T-cell (primary cell): ENCODE measurements at places on chromosomes 5 and 9. TPM values are rescaled to one million over a fixed set of nuclear protein-coding genes. Genes with fewer than 3 reads are reported as not detected.
A peak's percentile ranks its signal among the peaks of the same experiment; 100 is the strongest.

- H3K36me3 ChIP-seq, result no peaks in the 10 kb centered on the region
- no peaks in the 10 kb centered on the region for H3K4me1 ChIP-seq
- no peak overlapping the region for H3K27ac ChIP-seq
- DNase-seq, result no peak
Measured at GRCh38 chr5:100746730-100747129, 156.4 kb downstream of the ST8SIA4 start.

DNA sequence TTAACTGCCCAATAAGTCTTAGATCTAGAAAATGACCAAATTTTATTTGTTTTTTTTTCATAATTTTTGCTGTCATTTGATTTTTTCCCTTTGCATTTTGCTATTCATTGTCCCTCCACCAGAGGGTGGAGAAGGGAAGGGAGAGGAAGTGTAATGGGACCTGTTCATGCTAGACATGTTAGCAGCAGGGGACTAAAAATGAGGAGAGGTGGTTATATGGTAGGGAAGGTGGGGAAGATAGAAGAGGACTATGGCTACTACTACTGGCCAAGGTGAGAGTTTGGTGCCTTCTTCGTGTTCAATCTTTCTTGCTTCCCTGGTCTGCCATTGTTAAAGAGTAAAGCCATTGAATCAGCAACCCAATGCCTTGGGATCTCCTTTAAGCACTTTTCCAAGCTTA lies 6.4 kb downstream of the GRIA1 start:
- no peak for DNase-seq
- peaks cover 3% of the 10 kb centered on the region for H3K27me3 ChIP-seq
- H3K36me3 ChIP-seq, result no peaks in the 10 kb centered on the region
- no peak overlapping the region for H3K27ac ChIP-seq
- no peaks in the 10 kb centered on the region for H3K4me1 ChIP-seq

GRCh38 chr5:6704361-6704851 lies 8.8 kb upstream of the TENT4A start:
- H3K4me3 ChIP-seq, result no peak overlapping the region
- no peaks in the 10 kb centered on the region for H3K36me3 ChIP-seq
- peaks cover 22% of the 10 kb centered on the region for H3K27me3 ChIP-seq
- H3K27ac ChIP-seq, result no peak overlapping the region
- DNase-seq, result no peak

DNA sequence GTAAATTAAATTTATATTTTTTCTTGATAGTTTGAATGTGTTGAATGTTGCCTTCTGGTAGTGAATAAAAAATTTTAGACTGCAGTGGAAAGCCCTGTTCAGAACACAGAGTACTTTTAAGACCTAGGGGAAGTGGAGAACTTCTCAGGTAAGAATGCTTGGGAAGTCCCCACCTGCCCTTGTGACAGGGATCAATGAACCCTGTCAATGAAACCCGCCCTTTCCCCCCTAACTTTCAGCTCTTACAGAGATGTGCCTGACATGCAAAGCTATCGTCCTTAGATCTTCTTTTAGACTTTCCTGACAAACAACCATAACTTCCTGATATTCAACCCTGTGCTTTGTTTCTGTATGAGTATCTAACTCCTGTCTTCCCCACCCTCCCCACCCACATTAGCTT lies 562.7 kb downstream of the TLE4 start:
- H3K4me3 ChIP-seq, result no peak overlapping the region
- peak; percentile 1 for DNase-seq
- no peaks in the 10 kb centered on the region for H3K36me3 ChIP-seq
- H3K27me3 ChIP-seq, result no peaks in the 10 kb centered on the region

DNA sequence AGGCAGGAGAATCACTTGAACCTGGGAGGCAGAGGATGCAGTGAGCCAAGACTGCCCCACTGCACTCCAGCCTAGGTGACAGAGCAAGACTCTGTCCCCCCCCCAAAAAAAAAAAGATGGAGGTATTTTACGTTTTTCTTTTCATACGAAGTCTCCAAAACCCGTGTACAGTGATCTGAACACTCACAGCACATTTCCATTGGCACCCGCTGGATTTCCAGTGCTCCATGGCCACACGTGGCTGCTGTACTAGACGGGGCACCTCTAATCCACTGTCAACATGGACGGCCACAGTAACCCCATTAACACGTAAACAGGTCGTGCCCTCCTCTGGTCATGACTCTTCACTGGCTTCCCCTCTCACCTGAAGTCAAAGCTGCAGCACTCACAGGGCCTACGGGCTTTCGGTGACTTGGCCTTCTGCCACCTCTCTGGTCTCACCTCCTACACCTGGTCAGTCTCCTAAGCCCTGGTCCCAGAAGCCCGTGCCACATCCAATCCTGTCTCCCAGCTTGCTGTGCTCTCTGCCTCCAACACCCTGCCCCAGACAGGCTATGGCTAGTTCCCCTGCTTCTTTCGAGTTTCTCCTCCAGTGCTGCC lies 22.1 kb downstream of the TBC1D9B start:
- no peaks in the 10 kb centered on the region for H3K4me1 ChIP-seq
- no peak for DNase-seq
- no peak overlapping the region for H3K4me3 ChIP-seq
- H3K36me3 ChIP-seq, result peaks cover 19% of the 10 kb centered on the region
- H3K27ac ChIP-seq, result no peak overlapping the region

DNA sequence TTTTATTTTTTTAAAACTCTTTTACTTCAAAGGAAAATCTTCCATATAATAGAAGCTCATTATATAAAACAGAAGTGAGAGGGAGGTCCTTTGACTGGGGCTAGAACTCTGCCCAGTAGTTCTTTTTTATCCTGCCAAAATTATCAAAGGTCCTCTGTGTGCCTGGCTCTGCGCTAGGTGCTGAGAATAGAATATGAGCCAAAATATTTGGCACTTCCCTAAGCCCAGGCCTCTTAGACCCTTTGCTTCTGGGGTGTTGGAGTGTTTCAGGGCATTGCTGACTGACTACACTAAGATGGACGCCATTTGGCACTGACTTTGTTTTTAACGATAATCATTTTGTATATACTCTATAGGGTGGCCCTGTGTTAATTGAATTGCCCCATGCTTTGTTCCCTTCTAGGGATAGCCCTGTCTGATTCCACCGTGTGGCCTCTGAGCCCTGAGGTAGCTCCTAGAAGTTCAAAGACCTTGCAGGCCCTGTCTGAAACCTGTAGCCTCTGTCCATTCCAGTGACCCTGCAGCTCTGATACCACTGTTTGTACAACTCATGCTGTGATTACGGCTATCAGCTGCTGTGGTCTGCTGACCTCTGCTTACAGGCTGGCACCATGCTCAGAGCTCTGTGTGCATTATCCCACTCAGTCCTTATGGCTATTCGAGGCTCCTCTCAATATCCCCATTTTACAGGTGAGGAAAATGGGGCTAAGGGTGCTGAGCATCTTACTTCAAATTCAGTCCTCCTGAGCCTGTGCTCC lies 84.3 kb upstream of the SHB start:
- no peak for DNase-seq
- H3K4me3 ChIP-seq, result no peak overlapping the region
- H3K27me3 ChIP-seq, result no peaks in the 10 kb centered on the region
- no peaks in the 10 kb centered on the region for H3K4me1 ChIP-seq
- no peaks in the 10 kb centered on the region for H3K36me3 ChIP-seq
- H3K27ac ChIP-seq, result no peak overlapping the region

- DNase-seq, result no peak
- H3K4me1 ChIP-seq, result no peaks in the 10 kb centered on the region
Measured at GRCh38 chr5:149915392-149916260, 29.0 kb downstream of the PDE6A start.

DNA sequence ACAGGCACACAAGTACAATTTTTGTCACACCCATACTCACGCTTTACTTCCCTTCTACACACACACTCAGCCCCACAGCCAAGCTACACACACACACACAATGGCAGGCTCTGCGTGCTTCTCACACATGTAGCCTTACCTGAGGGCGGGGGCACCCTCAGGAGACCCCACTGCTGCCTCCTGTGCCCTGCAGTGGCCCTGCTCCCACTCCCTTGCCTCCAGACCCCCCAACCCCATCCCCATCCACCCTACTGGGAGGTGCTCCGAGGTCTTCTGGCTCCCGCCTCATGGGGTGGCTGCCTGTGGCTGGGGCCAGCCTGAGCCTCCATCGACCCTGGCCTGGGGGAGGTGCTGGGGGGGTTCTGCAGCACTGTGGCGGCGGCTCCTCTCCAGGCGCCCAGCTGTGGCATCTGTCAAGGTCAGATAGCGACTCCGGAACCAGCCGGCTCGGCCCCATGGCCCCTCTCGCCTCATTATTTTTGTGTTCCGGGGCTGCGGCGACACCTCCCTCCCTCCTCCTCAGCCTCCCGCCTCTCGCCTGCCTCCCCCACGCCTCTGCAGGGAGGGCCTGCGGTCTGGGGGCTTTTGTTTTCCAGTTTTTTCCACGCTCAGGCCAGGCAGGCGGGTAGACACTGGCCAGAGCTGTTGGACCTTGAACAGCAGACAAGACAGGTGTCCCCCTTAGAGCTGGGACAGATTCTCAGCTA lies 21.7 kb downstream of the CXXC5 start:
- no peak for DNase-seq
- H3K4me1 ChIP-seq, result peaks cover 64% of the 10 kb centered on the region
- H3K27me3 ChIP-seq, result no peaks in the 10 kb centered on the region
- H3K36me3 ChIP-seq, result no peaks in the 10 kb centered on the region
- peak overlapping the region; percentile 70 for H3K4me3 ChIP-seq

DNA sequence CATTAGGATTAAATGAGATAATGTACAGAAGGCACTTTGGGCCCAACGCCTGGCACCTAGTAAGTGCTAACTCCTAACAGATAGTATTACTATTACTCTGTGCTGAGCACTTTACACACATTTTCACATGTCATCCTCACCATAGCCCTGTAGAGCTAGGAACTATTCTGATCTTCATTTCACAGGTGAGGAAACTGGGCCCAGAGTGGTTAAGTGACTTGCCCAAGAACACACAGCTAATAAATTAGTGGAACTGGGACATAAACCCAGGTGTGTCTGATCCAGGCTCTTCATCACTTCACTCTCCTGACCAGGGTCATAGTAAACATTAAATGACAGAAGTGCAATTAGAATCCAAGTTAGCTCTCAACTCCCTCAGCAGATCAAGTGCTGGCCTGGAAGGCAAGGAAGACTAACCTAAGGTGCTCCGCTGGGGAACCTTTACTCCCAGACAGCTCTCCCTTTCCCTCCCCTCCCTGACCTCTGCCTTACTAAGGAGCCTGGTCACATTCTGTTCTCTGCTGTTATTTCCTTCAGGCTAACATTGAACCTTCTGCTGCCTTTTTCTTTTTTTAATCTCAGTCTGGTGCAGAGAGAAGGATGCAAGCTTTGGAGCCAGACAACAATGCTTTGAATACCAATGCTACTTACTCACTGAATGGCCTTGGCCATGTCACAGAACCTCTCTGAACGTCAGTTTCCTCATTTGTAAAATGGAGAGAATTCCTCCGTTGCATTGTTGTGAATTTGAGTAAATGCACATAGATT lies 4.1 kb upstream of the ADRA1B start:
- H3K36me3 ChIP-seq, result no peaks in the 10 kb centered on the region

DNA sequence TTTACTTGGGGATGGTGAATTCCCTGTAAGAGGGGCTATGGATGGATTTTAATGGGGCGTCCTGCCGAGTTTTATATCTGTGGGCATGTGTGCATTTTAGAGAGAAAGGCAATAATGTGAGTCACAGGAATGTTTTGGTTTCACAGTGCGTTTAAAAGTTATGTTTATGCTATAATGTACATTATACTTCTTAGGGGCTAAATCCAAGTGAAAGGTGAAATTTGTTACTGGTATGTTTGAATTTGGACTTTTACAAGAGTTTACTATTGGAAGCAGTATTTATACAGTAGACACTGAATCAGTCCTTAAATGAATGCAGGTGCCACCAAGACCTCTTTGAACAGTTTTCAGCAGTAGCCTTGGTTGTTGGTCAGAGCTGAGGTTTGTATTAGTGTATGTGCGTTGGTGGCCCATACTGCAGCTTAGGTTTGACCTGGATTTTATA lies 5.6 kb downstream of the JMY start:
- peaks cover 24% of the 10 kb centered on the region for H3K4me1 ChIP-seq
- no peaks in the 10 kb centered on the region for H3K36me3 ChIP-seq
- H3K27me3 ChIP-seq, result no peaks in the 10 kb centered on the region
- H3K4me3 ChIP-seq, result no peak overlapping the region
- H3K27ac ChIP-seq, result no peak overlapping the region

DNA sequence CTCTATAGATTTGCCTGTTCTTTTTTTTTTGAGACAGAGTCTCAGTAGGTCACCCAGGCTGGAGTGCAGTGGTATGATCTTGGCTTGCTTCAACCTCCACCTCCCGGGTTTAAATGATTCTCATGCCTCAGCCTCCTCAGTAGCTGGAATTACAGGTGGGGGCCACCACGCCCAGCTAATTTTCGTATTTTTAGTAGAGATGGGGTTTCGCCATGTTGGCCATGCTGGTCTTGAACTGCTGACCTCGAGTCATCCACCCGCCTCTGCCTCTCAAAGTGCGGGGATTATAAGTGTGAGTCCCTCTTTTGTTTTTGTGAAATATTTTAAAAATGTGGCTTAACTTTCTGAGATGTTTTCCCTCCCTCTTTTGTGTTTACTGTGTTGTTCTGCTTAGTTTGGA lies 29.2 kb downstream of the HSPA4 start:
- no peaks in the 10 kb centered on the region for H3K4me1 ChIP-seq
- H3K4me3 ChIP-seq, result no peak overlapping the region
- no peak overlapping the region for H3K27ac ChIP-seq
- DNase-seq, result no peak
- no peaks in the 10 kb centered on the region for H3K27me3 ChIP-seq
- H3K36me3 ChIP-seq, result peaks cover 48% of the 10 kb centered on the region

The KCNMB1 gene
- not detected for total RNA-seq

The C9orf152 gene
- total RNA-seq, result not detected

The TRIM7 gene
- 3.1 TPM for total RNA-seq
